Stimulated activated CD8-positive, alpha-beta memory T cell treated with anti-CD3 and anti-CD28 coated beads, Interleukin-15, amount 100 ng/mL, for 4 hours (primary cell): ENCODE measurements at places on chromosomes 12 and 14.

- DNase-seq, result no peak
Observed at GRCh38 chr12:127785986-127786590, 480.9 kb upstream of the TMEM132C start.

DNA sequence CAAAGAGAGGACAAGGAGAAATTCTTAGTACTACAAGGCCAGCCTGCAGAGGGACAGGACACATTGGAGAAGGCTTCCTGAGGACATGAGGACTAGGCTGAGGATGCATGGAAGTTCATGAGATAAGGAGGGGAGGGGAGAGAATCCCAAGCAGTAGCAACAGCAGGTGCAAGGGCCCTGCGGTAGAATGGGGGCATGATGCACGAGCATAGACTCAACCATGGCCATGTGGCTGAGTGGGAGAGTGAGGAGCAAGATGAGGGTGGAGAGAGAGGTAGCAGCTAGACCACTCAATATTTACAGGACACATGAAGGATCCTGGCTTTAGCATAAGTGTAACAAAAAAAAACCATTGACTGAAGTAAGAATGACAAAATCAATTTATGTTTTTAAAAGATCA is 128.1 kb downstream of the PPM1H start:
- DNase-seq, result no peak

DNA sequence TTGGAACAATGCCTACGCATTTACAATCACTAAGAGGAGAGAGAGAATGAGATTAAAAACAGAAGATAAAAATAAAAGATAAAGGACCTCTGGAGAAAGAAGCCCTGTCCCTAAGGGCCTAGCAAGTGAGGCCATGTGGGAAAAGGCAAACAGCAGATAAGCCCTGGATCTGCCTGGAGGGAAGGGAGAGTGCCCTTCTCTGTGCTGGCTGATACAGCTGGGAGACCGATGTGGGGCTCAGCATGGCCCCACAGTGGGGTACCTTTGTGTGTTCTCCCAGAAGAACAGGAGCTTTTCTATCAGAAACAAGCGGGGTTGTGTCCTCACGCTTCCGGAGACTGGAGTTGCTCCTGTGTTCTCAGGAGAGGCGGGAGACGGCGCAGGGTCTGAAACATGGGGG is 59.9 kb downstream of the TMCC3 start:
- DNase-seq, result no peak

DNA sequence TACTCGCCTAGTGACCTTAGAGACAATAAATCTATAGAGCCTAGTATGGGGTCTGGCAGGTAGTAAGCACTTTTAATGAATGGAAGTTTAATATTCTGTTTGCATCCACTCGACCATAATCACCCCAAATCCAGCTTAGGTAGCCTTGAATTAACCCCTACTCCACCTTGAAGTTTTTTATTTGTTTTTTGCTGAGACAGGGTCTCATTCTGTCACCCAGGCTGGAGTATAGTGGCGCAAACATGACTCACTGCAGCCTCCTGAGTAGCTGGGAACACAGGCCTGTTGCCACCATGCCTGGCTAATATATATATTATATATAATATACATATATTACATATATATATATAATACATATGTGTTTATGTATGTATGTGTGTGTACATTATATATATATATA is 38.8 kb downstream of the MDM2 start:
- DNase-seq, result no peak

DNA sequence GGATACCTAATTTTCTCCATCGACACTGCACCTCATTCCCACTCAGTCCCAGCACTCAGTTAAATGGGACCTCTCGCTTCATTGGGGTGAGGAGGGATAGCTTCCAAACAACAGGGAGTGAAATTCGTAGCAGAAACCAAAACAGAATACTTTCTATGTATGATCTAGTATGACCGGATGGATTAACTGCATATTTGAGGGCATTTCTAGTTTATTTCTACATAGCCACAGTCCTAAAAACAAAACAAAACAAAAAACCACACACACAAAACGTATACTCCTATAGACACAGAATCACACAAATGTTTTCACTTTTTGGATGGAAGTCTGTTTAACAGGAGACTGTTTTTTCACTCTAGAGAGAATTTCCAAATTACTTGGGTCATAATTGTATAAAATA is 307.5 kb upstream of the FKBP4 start:
- no peak for DNase-seq

DNA sequence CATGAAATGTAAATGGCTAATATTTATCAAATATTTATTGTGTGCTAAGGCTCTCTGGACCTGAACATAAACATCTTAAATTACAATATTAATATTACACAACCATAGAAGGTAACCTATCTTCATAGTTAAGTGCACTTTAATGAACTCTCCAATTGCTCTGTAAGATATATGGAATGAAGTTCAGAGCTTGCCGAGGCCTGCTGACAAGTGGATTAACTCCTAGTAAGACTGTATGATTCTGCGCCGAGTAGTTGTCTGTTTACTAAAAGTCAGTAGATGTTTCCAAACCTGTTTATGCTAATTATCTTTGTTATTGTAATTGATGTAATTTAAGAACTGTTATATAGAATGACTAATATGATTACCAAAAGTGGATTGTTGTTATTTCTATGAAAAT is 77.2 kb downstream of the PTPRR start:
- DNase-seq, result no peak

- DNase-seq, result no peak
Observed at GRCh38 chr12:110111476-110112334, 12.5 kb upstream of the IFT81 start.

DNA sequence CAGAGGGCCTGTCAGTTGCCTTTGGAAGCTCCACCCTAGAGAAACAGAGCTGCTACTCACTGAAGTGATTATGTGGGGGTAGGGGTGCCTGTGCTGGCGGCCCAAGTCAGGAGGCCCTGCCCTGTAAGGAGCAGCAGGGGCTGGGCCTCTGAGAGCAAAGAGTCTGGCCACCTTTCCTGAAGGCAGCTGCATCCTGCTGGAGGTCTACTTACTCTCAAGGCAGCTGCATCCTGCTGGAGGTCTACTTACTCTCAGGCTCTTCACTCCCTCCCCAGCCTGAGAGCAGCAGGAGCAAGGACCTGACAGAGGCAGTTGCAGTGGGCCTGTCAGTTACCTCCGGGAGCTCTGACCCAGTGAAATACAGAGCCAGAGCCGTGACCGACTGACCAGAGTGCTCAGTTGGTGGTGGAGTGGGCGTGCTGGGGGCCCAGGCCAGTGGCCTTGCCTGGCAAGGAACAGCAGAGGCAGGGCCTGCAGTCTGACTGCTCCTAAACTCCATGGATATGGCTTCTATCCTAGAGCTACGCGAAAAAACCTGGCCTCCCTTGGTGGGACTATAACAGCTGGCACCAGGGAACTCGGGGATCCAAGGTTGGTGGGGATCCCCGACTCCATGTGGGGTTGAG is 32.3 kb downstream of the RAD51B start:
- DNase-seq, result no peak

DNA sequence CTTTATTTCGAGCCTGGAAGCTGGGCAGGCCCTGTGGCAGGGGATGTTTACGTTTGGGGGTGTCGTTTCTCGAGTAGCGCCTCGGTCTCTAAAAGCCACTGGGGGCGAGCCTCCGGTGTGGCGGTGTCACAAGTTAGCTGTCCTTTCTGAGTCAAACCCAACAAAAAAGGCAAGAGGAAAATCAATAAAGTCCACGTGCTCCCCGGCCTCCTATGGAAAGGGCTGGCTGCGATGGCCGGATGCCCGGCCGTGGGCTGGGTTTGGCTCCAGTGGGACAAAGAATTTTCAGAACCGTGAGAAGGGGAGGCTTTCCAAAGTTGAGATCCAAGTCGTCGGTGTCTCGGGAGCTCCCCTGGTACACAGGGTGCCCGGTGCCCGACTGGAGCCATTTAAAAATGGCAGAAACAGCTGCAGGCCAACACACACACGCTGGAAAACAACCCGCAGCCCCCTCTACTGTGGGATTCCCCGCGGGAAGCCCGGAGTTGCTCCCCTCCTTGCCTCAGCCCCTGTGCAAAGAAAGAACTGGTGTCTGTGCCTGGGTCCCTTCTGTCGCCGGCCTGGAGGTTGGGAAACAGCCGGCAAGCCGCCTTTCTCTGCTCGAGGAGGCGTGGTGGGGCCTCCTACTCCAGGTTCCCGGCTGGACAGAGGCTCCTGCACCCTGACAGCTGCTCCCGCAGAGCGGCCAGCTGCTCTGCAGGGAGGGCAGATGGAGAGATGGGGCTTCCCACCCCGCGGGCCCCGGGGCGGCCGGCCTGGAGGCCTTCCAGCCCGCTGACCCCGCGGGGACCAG is 1.9 kb downstream of the BCL7A start:
- DNase-seq, result no peak

GRCh38 chr14:43360239-43360638 is 1146.8 kb downstream of the FSCB start:
- DNase-seq, result no peak

GRCh38 chr14:21352587-21352986 is 31.2 kb downstream of the SUPT16H start:
- DNase-seq, result no peak

GRCh38 chr12:95774311-95775045 is 16.1 kb downstream of the NTN4 start:
- no peak for DNase-seq

- DNase-seq, result no peak
Observed at GRCh38 chr14:104130974-104131651, 7.3 kb upstream of the KIF26A start.

DNA sequence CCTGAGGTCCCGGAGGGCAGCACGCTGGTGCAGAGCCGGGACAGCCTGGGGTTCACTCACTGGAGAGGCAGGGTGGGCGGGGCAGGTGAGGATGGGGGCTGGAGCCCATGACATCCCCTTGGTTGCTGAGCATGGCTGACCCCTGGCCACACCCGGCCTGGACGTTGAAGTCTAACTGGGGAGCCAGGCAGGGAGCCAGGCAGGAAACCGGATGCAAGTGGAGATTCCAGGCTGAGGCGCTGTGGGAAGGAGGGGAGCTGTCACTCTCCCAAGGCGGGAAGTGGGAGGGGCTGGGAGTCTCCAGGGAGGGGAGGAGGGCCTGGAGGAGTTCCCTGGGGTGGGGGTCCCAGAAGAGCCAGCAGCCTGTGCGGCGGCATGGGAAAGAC is 7.7 kb upstream of the INF2 start:
- DNase-seq, result no peak

DNA sequence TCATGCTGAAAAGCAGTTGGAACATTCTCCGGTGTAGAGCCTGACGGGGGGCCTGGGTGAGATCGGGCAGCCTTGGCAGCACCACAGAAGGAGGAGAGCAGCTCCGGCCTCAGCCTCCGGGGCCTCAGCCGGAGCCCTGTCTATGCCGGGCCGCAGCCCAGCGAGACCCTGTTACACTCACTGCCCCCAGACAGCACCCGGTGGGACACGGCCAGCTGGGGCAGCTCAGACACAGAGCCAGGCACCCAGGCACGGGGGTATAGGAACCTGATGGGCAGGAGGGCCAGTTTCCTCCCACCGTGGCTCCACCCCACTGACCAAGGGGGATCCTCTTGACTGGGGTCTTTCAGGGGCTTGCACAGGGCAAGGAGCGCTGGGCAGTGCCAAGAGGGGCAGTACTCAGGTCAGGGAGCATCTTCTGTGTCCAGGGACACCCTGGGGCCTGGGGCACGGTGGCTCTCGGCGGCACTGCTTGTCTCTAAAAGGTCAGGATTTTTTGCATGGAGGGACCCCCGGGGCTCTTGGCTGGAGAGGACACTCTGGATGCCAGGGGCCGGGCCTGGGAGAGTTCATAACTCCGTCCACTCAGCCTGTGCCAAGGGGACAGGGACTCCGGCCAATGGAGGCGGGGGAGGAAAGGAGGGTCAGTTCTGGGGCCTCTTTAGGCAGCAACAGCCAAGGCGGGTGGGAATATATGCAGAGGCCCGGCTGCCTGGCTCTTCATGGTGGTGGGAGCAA is 9.4 kb downstream of the INF2 start:
- DNase-seq, result no peak

- DNase-seq, result no peak
Observed at GRCh38 chr12:83065562-83065961, 378.9 kb downstream of the TMTC2 start.

DNA sequence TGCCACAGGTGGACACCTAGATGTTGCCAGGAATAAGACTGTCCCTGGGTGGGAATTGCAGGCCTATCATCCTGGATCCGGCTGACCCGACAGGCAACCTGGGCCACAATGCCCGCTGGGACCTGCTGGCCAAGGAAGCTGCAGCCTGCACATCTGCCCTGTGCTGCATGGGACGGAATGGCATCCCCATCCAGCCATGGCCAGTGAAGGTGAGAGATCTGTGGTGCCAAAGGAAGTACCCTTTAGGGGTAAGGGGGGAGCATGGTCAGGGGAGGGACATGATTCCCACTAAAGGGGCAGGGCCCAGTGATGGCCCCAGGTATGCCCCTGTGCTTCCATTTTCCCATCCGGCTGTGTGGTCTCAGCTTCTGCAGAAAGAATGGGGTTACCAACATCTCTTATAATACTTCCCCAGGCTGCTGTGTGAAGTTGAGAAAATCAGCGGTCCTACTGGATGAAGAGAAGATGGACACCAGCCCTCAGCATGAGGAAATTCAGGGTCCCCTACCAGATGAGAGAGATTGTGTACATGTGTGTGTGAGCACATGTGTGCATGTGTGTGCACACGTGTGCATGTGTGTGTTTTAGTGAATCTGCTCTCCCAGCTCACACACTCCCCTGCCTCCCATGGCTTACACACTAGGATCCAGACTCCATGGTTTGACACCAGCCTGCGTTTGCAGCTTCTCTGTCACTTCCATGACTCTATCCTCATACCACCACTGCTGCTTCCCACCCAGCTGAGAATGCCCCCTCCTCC is 8.6 kb upstream of the OAS2 start:
- DNase-seq, result no peak

DNA sequence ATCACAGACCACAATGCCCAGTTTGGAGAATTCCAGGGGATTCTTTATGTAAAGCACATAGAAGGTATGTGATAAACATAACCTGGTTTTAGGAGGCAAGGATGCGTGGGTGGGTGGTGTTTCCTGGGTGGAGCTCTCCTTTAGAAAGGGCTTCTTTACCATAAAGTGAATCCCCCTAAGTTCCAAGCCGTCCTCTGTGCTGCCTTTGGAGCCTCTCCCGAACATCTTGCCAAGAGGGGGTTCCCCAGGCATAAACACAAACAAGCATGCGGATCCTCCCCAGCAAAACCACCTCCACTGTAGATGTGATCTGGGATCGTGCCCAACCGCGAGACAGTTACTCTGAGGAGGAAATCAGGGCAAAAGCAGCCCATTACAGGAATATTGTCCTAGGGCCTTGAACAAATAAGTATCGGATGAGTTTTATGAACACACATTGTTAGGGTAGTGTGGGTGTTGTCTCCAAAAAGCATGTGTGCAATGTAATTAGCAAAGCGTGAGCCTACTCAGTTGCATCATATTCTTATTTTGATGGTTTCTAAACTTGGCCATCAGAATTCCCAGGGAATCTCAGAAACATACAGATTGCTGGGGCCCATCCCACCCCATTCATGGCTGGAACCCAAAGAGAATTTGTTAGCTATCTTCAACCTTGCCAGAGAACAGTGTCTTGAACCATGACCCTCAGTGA is 48.8 kb upstream of the CORO1C start:
- no peak for DNase-seq

DNA sequence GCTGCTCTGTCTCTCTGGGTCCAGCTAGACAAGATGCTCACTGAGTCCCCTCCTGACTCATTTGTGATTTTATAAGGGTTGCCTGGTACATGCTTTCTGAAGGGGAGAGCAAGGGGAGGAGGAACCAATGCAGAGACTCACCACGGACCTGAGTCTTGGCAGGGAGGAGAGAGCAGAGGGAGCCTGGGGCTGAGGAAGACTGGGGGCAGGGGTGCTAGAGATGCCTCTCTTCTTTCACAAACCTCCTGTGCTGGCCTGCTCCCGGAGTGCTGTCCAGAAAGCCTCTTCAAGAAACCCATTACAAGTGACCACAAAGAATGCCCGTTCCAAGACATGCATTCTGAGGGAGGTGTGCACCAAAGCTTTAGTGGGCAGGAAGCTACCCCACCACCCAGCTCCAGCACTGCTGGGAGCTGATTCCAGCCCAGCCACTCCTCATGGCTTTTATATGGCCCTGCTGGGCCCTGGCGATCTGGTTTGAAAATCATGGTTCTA is 33.1 kb upstream of the DICER1 start:
- DNase-seq, result no peak
